ENCODE measurements at places on chromosomes 4 and X.

- no peak for DNase-seq
Observed at GRCh38 chr4:75710246-75710645, 14.1 kb upstream of the USO1 start.

GRCh38 chrX:29242856-29243255 lies 655.6 kb downstream of the IL1RAPL1 start:
- DNase-seq, result no peak

DNA sequence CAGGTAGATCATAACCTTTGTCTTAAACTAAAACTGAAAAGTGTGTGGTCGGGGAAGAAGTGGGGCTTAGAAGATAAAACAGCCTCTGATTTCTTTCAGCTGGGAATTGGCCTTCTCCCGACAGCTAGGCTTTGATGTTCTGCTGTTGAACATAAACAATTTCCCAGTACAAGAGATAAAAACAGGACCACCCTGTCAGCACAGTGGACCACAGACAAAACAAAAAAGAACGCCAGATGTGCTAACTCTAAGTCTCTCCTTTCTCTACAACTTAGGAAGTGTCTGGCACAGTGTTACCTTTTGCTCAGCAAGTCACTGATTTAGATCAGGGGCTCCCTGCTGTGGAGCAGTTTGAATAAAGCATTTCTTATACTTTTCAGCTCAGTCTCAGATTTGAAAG lies 87.5 kb upstream of the UXT start:
- DNase-seq, result no peak

GRCh38 chrX:52346174-52347165 lies 22.4 kb upstream of the XAGE2 start:
- DNase-seq, result no peak

DNA sequence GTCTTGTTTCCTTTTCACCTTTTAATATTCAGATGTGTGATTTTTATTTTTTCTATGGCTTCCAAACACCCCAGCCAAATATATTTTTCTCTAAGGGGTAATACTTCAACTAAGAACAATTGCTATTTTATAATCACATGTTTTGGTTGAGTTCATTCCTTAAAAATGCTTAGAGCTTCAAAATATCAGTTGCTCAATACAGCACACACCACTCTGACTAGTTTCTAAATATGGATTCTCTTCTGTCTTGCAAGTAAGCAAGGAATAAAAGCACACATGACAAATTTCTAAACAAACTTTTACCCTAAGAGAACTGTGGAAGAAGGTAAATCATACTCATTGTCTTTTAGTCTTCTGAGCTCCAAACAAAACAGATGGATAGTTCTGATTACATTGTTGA lies 27.2 kb downstream of the ANTXR2 start:
- DNase-seq, result no peak

DNA sequence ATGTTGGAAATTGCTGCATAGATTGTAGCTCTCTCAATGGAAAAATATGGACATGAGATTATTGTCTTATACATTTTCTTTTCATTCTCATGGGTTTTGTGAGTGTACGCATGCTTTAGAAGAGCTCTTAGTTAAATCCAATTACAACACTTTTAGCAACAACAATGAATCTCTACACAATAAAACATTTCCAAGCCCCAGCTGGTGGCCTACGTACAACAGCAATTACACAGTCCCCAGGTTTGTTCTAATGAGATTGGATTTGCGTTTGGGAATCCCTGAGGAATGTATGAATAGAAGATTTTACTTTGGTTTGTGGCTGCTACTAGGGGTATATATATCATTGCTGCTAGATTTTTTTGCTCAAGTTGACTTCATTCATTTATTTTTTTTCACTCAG lies 98.6 kb downstream of the FHDC1 start:
- DNase-seq, result no peak

Data from stimulated activated CD4-positive, alpha-beta T cell treated with anti-CD3 and anti-CD28 coated beads, TNF-alpha, amount 100 ng/mL, for 48 hours (primary cell).